ENCODE measurements at places on chromosomes 5 and 9. TPM values are rescaled to one million over a fixed set of nuclear protein-coding genes. Genes with fewer than 3 reads are reported as not detected.

DNA sequence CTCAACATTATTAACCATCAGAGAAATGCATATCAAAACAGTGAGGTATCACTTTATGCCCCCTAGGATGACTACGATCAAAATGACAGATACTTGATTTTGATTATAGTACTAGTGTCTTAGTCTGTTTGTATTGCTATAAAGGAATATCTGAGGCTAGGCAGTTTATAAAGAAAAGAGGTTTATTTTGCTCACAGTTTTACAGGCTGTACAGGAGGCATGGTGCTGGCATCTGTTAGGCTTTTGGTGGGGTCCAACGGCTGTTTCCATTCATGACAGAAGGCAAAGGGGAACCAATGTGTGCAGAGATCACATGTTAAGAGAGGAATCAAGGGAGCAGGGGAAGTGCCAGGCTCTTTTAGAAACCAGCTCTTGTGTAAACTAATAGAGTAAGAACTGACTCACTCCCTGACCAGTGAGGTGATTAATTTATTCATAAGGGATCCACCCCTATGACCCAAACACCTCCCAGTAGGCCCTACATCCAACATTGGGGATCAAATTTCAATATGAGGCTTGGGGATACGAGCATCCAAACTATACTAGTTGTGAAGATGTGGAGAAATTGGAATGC lies 16.0 kb upstream of the AFF4 start:
- H3K27ac ChIP-seq, result no peak overlapping the region
- no peaks in the 10 kb centered on the region for H3K4me1 ChIP-seq
- H3K4me3 ChIP-seq, result no peak overlapping the region

- no peak overlapping the region for H3K4me3 ChIP-seq
- H3K4me1 ChIP-seq, result no peaks in the 10 kb centered on the region
- no peak for DNase-seq
- no peaks in the 10 kb centered on the region for H3K36me3 ChIP-seq
- H3K27me3 ChIP-seq, result peaks cover 2% of the 10 kb centered on the region
- no peak overlapping the region for H3K27ac ChIP-seq
These were observed 122.8 kb upstream of the PUM3 start for GRCh38 chr9:2966565-2967300.

- no peaks in the 10 kb centered on the region for H3K4me1 ChIP-seq
- H3K27me3 ChIP-seq, result no peaks in the 10 kb centered on the region
- H3K4me3 ChIP-seq, result no peak overlapping the region
- no peaks in the 10 kb centered on the region for H3K36me3 ChIP-seq
These were observed 147.3 kb upstream of the HMHB1 start for GRCh38 chr5:143664623-143665022.

DNA sequence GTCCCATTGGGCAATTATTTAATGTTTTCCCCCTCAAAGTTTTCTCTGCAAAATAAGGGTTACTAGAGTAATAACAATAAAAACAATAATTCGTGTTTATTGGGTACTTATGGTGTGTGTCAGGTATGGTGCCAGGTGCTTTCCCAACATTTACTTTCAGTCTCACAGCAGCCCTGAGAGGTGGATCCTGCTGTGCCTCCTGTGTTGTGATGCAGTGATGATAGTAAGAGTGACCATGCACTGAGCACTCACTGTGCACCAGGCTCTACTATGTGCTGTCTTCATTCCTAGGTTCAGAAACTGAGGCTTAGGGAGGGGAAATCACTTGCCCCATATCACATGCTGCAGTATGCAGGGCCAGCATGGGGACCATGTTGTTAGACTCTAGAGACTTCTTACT lies 15.5 kb downstream of the OTULINL start:
- no peak overlapping the region for H3K4me3 ChIP-seq
- peaks cover 6% of the 10 kb centered on the region for H3K36me3 ChIP-seq
- H3K4me1 ChIP-seq, result peaks cover 69% of the 10 kb centered on the region
- no peak for DNase-seq
- no peak overlapping the region for H3K27ac ChIP-seq

DNA sequence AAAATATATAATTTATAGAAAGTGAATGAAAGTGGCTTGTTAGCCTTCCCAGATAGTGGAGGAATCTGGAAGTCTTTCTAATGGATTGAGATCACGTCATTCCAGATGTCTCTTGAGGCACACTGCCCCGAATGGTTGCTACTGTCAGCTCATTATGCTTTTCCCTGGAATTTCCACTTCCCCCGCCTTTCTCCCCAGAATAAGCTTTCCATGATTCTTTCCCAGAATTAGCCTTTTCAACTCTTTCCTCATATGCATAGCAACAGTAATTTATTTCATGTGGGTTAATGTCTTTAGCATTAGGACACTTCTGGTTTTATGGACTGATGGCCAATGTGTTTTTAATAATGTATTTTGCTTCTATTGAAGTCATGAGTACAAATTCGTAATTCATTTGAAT lies 81.5 kb downstream of the PALM2AKAP2 start:
- no peaks in the 10 kb centered on the region for H3K36me3 ChIP-seq
- no peak overlapping the region for H3K4me3 ChIP-seq
- DNase-seq, result no peak
- H3K27me3 ChIP-seq, result peaks cover 11% of the 10 kb centered on the region
- H3K4me1 ChIP-seq, result no peaks in the 10 kb centered on the region

- H3K27ac ChIP-seq, result no peak overlapping the region
- peaks cover 9% of the 10 kb centered on the region for H3K4me1 ChIP-seq
- H3K27me3 ChIP-seq, result peaks cover 61% of the 10 kb centered on the region
- no peak overlapping the region for H3K4me3 ChIP-seq
These were observed 3.8 kb downstream of the BARHL1 start for GRCh38 chr9:132585954-132586829.

GRCh38 chr9:107810461-107810961 lies 320.9 kb upstream of the KLF4 start:
- H3K36me3 ChIP-seq, result no peaks in the 10 kb centered on the region
- H3K27me3 ChIP-seq, result no peaks in the 10 kb centered on the region
- H3K4me3 ChIP-seq, result no peak overlapping the region
- DNase-seq, result no peak

DNA sequence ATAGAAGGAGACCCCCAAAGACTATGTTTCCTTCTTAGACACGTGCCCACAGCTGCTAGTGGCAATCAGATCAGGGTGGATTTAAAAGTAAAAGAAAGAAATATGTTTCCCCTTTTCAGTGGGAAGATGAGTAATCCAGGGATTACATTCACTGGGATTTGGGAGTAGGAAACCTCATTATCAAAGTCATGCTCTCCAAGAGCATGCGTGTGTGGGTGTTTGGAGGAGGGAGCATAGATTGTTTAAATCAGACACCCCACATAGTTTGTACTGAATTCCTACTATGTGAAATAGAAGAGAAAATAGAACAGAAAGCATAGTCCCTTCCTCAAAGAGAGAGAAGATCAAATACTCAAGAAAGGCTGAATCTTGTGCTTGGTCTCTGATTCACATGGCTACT lies 65.5 kb upstream of the TBCA start:
- H3K4me1 ChIP-seq, result peaks cover 7% of the 10 kb centered on the region
- DNase-seq, result no peak
- H3K4me3 ChIP-seq, result no peak overlapping the region
- no peak overlapping the region for H3K27ac ChIP-seq

GRCh38 chr5:50663636-50664035 lies 2.8 kb upstream of the PARP8 start:
- peaks cover 5% of the 10 kb centered on the region for H3K36me3 ChIP-seq
- H3K27me3 ChIP-seq, result no peaks in the 10 kb centered on the region
- H3K4me1 ChIP-seq, result peaks cover 14% of the 10 kb centered on the region
- H3K27ac ChIP-seq, result no peak overlapping the region
- no peak overlapping the region for H3K4me3 ChIP-seq

GRCh38 chr9:81847181-81847915 lies 80.9 kb upstream of the SPATA31D4 start:
- H3K27ac ChIP-seq, result no peak overlapping the region
- DNase-seq, result no peak
- H3K27me3 ChIP-seq, result no peaks in the 10 kb centered on the region

GRCh38 chr9:121483473-121484031 lies 16.1 kb downstream of the GGTA1 start:
- no peak overlapping the region for H3K27ac ChIP-seq
- no peak overlapping the region for H3K4me3 ChIP-seq
- H3K4me1 ChIP-seq, result no peaks in the 10 kb centered on the region

DNA sequence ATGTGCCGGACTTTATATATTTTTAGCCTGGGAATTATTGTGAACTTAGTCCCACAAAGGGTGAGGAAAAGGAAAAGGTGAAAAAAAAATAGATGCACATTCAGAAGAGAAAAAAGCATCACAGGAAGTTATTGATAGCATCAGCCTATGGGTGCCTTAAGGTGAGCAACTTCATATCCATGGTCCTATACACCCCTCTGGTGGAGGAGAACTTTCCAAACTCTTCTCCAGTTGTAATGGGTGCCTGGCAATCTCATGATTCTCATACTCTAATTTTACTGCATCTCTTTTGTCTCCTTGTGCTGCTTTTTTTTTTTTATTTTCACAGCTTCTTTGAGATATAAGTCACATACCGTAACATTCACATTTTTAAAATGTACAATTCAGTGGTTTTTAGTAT lies 107.4 kb downstream of the JAKMIP2 start:
- no peaks in the 10 kb centered on the region for H3K36me3 ChIP-seq
- H3K27me3 ChIP-seq, result no peaks in the 10 kb centered on the region
- no peaks in the 10 kb centered on the region for H3K4me1 ChIP-seq
- no peak overlapping the region for H3K4me3 ChIP-seq
- DNase-seq, result no peak

- no peak for DNase-seq
- no peaks in the 10 kb centered on the region for H3K4me1 ChIP-seq
- H3K36me3 ChIP-seq, result no peaks in the 10 kb centered on the region
- H3K27me3 ChIP-seq, result no peaks in the 10 kb centered on the region
- no peak overlapping the region for H3K4me3 ChIP-seq
- no peak overlapping the region for H3K27ac ChIP-seq
These were observed 159.3 kb downstream of the NR3C1 start for GRCh38 chr5:143244000-143244736.

DNA sequence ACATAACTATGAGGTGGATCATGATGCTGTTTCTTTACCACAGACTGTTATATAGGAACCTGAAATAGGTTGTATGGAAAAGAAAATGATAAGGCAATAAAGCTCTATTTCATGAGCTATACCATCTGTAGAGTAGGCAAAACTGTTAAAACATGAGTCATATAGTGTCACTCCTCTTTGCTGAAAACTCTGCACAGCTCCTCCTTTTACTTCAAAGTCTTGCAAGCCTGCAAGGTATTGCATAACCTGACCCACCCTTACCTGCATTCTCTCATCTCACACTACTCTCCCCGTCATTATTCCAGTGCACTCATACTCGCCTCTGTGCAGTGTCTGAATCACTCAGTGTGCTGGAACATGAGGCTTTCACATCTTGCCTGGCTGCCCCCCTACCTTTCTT lies 790.1 kb downstream of the EFNA5 start:
- no peak overlapping the region for H3K27ac ChIP-seq
- no peaks in the 10 kb centered on the region for H3K27me3 ChIP-seq
- no peak overlapping the region for H3K4me3 ChIP-seq
- H3K4me1 ChIP-seq, result no peaks in the 10 kb centered on the region
- no peak for DNase-seq
- no peaks in the 10 kb centered on the region for H3K36me3 ChIP-seq

GRCh38 chr5:91742550-91742949 lies 359.4 kb upstream of the ARRDC3 start:
- no peaks in the 10 kb centered on the region for H3K36me3 ChIP-seq
- H3K4me3 ChIP-seq, result no peak overlapping the region
- H3K27ac ChIP-seq, result no peak overlapping the region
- no peaks in the 10 kb centered on the region for H3K4me1 ChIP-seq
- H3K27me3 ChIP-seq, result no peaks in the 10 kb centered on the region

- H3K27ac ChIP-seq, result no peak overlapping the region
- peaks cover 2% of the 10 kb centered on the region for H3K36me3 ChIP-seq
- no peak for DNase-seq
- no peak overlapping the region for H3K4me3 ChIP-seq
These were observed 125.0 kb upstream of the PITX1 start for GRCh38 chr5:135158982-135159381.

- peak overlapping the region; percentile 16 for H3K4me3 ChIP-seq
- peak; percentile 13 for DNase-seq
- H3K4me1 ChIP-seq, result peaks cover 11% of the 10 kb centered on the region
- peaks cover 41% of the 10 kb centered on the region for H3K27me3 ChIP-seq
- no peaks in the 10 kb centered on the region for H3K36me3 ChIP-seq
- H3K27ac ChIP-seq, result no peak overlapping the region
These were observed 1058.5 kb upstream of the DMAC1 start for GRCh38 chr9:8857926-8858595.

- no peak overlapping the region for H3K27ac ChIP-seq
- no peaks in the 10 kb centered on the region for H3K36me3 ChIP-seq
- no peak overlapping the region for H3K4me3 ChIP-seq
- H3K27me3 ChIP-seq, result peaks cover 10% of the 10 kb centered on the region
- no peaks in the 10 kb centered on the region for H3K4me1 ChIP-seq
- peak; percentile 13 for DNase-seq
These were observed 401.9 kb downstream of the TLE4 start for GRCh38 chr9:79973627-79974026.

GRCh38 chr9:131015112-131015511 lies 6.1 kb downstream of the LAMC3 start:
- no peaks in the 10 kb centered on the region for H3K36me3 ChIP-seq
- DNase-seq, result no peak
- no peak overlapping the region for H3K4me3 ChIP-seq
- no peaks in the 10 kb centered on the region for H3K4me1 ChIP-seq
- peaks cover 36% of the 10 kb centered on the region for H3K27me3 ChIP-seq

DNA sequence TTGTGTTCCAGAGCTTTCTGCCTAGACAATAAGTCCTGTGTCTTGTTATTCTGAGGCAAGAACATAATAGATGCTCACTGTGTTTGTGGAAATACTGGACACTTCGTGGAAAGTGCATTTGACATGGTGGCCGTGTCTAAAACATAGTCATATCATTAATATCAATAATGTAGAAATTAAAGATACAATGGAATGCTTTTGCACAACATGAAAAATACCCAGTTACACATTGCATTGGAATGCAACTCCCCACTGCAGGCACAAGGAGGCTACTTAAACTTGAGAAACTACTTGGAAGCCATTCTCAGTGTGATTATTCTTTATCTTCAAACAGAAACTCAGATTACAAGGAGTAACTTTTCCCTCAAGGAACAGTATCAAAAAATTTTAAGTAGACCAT lies 145.3 kb upstream of the ZNF462 start:
- H3K4me1 ChIP-seq, result no peaks in the 10 kb centered on the region
- DNase-seq, result no peak
- H3K36me3 ChIP-seq, result no peaks in the 10 kb centered on the region
- no peaks in the 10 kb centered on the region for H3K27me3 ChIP-seq
- no peak overlapping the region for H3K27ac ChIP-seq

GRCh38 chr9:21996438-21996837 lies 1.8 kb downstream of the CDKN2B-AS1 start:
- DNase-seq, result no peak
- peaks cover 11% of the 10 kb centered on the region for H3K4me1 ChIP-seq
- H3K27me3 ChIP-seq, result peaks cover 22% of the 10 kb centered on the region
- H3K36me3 ChIP-seq, result no peaks in the 10 kb centered on the region
- H3K27ac ChIP-seq, result no peak overlapping the region
- peak overlapping the region; percentile 86 for H3K4me3 ChIP-seq

The PCA3 gene
- total RNA-seq, result not detected

The ADAMTSL2 gene
- total RNA-seq, result 0.07 TPM

The SHB gene
- 1.2 TPM for total RNA-seq

The PCDH1 gene
- total RNA-seq, result not detected

The RFK gene
- 7.7 TPM for total RNA-seq

The CAMK4 gene
- total RNA-seq, result 33.3 TPM

The PKD2L2 gene
- total RNA-seq, result not detected

The SLC1A3 gene
- total RNA-seq, result 0.29 TPM

The SHC3 gene
- total RNA-seq, result not detected

The PCDHB8 gene
- not detected for total RNA-seq

The TBCA gene
- total RNA-seq, result 220 TPM

Data from activated CD4-positive, alpha-beta memory T cell treated with anti-CD3 and anti-CD28 coated beads for 36 hours (primary cell).